Neural crest cell (in vitro differentiated cells): ENCODE measurements at places on chromosomes 7 and 10. TPM values are rescaled to one million over a fixed set of nuclear protein-coding genes. Genes with fewer than 3 reads are reported as not detected.

GRCh38 chr7:64874114-64874513 lies 29.0 kb upstream of the ZNF273 start:
- H3K27me3 ChIP-seq = no peaks in the 10 kb centered on the region
- H3K36me3 ChIP-seq = no peaks in the 10 kb centered on the region
- no peak for DNase-seq
- no peak overlapping the region for H3K27ac ChIP-seq

GRCh38 chr10:110847374-110847773 lies 24.4 kb upstream of the PDCD4 start:
- no peaks in the 10 kb centered on the region for H3K27me3 ChIP-seq
- no peak overlapping the region for H3K4me3 ChIP-seq
- no peak for DNase-seq
- peaks cover 18% of the 10 kb centered on the region for H3K4me1 ChIP-seq

FZD1 gene
- total RNA-seq = 9.2 and 9.5 TPM in 2 replicates

PPP1R9A gene
- total RNA-seq = 21.2 and 22.7 TPM in 2 replicates

ACTL6B gene
- total RNA-seq = 2.4 and 3.1 TPM in 2 replicates
